ENCODE measurements at places on chromosomes 16 and 17. TPM values are rescaled to one million over a fixed set of nuclear protein-coding genes. Genes with fewer than 3 reads are reported as not detected.

The ITGAD gene
- not detected for total RNA-seq

The KRT33A gene
- not detected for total RNA-seq

The OR1F1 gene
- not detected for total RNA-seq

The ABCC12 gene
- total RNA-seq: not detected

The HIC1 gene
- total RNA-seq: 18.0 TPM

The ZNF469 gene
- total RNA-seq: 0.56 TPM

The CHST4 gene
- total RNA-seq: 0.67 TPM

The CPPED1 gene
- total RNA-seq: 5.9 TPM

The ITGAX gene
- 0.78 TPM for total RNA-seq

The SOX8 gene
- 1.0 TPM for total RNA-seq

The NEUROD2 gene
- total RNA-seq: not detected

GRCh38 chr16:77589071-77589765 lies 133.1 kb upstream of the NUDT7 start:
- H3K36me3 ChIP-seq: no peaks in the 10 kb centered on the region
- no peak for DNase-seq
- no peak overlapping the region for H3K27ac ChIP-seq
- no peaks in the 10 kb centered on the region for H3K27me3 ChIP-seq
- no peaks in the 10 kb centered on the region for H3K4me1 ChIP-seq

GRCh38 chr17:70169709-70170597 lies 621 bp downstream of the KCNJ2 start:
- H3K4me1 ChIP-seq: peaks cover 12% of the 10 kb centered on the region
- H3K36me3 ChIP-seq: peaks cover under 1% of the 10 kb centered on the region
- no peak for DNase-seq
- H3K27me3 ChIP-seq: no peaks in the 10 kb centered on the region
- H3K27ac ChIP-seq: peak overlapping the region; percentile 87

- H3K27me3 ChIP-seq: no peaks in the 10 kb centered on the region
- DNase-seq: no peak
- H3K4me1 ChIP-seq: no peaks in the 10 kb centered on the region
- H3K4me3 ChIP-seq: no peak overlapping the region
- H3K36me3 ChIP-seq: no peaks in the 10 kb centered on the region
Observed at GRCh38 chr17:50818921-50819657, 16.3 kb upstream of the WFIKKN2 start.

DNA sequence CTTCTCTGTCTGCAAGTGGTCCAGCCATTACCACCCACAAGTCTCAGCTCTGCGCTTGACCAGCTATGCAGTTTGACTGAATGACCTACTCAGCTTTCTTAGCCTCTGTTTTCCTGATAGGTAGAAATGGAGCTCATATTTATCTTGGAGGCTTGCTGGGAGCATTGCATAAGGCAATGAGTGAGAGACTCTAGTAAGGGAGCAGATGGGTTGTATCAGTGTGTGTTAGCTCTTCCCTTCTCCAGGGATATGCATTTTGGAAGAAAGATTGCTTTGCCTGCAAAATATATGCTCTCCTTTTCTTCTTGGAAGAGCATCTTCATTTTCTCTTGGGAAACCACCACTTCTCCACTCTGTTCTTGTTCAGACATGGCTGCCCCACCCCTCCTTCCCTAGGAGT lies 26.1 kb downstream of the DHRS7C start:
- DNase-seq: no peak
- no peak overlapping the region for H3K27ac ChIP-seq
- no peak overlapping the region for H3K4me3 ChIP-seq

DNA sequence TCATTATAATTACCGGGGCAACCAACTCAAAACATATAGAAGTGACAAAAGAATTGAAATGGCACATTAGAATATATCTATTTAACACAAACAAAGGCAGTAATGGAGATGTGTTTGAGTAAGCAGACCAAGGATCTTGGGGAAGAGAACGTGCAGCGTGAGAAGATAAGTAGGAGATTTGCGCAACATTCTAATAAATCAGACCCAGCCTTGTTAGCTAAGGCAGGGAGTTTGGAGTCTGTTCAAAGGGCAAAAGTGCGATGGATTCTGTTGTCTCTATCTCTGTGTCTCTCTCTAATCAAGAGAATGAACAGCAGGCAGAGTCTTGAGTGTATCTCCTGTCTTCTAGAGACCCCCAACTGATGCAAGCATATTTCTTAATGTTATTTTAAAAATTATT lies 55.0 kb upstream of the FA2H start:
- no peak overlapping the region for H3K27ac ChIP-seq
- no peak for DNase-seq
- H3K36me3 ChIP-seq: no peaks in the 10 kb centered on the region
- no peaks in the 10 kb centered on the region for H3K27me3 ChIP-seq
- H3K4me1 ChIP-seq: no peaks in the 10 kb centered on the region

DNA sequence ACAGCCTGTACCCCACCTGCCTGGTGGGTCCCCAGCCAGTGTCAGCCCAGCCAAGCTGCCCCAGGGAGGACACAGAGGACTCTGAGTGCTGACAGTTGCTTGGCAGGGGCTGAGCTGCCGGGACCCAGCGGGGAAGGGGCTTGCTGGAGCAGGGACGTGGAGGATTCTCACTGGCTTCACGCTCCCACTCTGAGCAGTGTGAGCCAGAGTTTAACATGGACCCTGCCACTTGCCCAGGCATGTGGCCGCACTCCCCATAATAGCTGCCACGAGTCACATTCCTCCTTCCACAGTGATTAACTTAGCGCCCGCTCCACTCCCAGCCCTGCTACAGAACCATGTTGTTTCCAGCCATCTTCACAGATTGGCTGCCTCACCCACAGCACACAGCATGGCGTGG lies 31.2 kb downstream of the SREBF1 start:
- no peaks in the 10 kb centered on the region for H3K27me3 ChIP-seq
- peaks cover 15% of the 10 kb centered on the region for H3K36me3 ChIP-seq
- peak overlapping the region; percentile 83 for H3K27ac ChIP-seq
- DNase-seq: no peak

- no peaks in the 10 kb centered on the region for H3K27me3 ChIP-seq
- H3K4me3 ChIP-seq: no peak overlapping the region
- no peak overlapping the region for H3K27ac ChIP-seq
- peaks cover 5% of the 10 kb centered on the region for H3K4me1 ChIP-seq
- no peak for DNase-seq
Observed at GRCh38 chr16:86530251-86531190, 20.2 kb downstream of the FOXF1 start.

GRCh38 chr16:4262303-4262835 lies 10.5 kb downstream of the TFAP4 start:
- no peak overlapping the region for H3K4me3 ChIP-seq
- peaks cover 25% of the 10 kb centered on the region for H3K4me1 ChIP-seq
- no peak overlapping the region for H3K27ac ChIP-seq
- no peaks in the 10 kb centered on the region for H3K27me3 ChIP-seq

- H3K27ac ChIP-seq: no peak overlapping the region
- DNase-seq: no peak
- H3K36me3 ChIP-seq: no peaks in the 10 kb centered on the region
- H3K27me3 ChIP-seq: no peaks in the 10 kb centered on the region
- H3K4me1 ChIP-seq: no peaks in the 10 kb centered on the region
Observed at GRCh38 chr16:12793120-12793864, 10.4 kb downstream of the CPPED1 start.

DNA sequence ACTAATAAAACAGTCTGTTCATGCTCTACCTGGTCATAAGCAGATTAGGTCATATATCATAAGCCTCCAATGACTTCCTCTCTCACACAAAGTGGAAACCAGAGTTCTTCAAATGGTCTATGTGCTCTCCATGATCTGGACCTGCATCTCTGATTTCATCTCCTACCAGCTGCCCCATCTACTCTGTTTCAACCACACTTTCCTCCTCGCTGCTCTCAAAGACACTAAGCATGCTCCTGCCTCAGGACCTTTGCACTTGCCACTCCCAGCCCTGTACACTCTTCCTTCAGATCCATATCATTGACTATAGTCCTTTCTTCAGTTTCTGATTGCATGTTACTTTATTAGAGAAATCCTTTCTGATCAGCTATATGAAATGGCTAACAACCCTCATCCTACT lies 196.8 kb downstream of the PHKB start:
- no peak overlapping the region for H3K4me3 ChIP-seq
- no peak overlapping the region for H3K27ac ChIP-seq
- peaks cover 32% of the 10 kb centered on the region for H3K36me3 ChIP-seq
- H3K27me3 ChIP-seq: no peaks in the 10 kb centered on the region
- no peak for DNase-seq

GRCh38 chr17:8953156-8953885 lies 12.2 kb downstream of the PIK3R5 start:
- no peak overlapping the region for H3K4me3 ChIP-seq
- no peaks in the 10 kb centered on the region for H3K36me3 ChIP-seq
- H3K27ac ChIP-seq: peak overlapping the region; percentile 16
- no peaks in the 10 kb centered on the region for H3K27me3 ChIP-seq
- no peaks in the 10 kb centered on the region for H3K4me1 ChIP-seq

- no peaks in the 10 kb centered on the region for H3K27me3 ChIP-seq
- no peak overlapping the region for H3K4me3 ChIP-seq
- no peak overlapping the region for H3K27ac ChIP-seq
- H3K36me3 ChIP-seq: no peaks in the 10 kb centered on the region
- DNase-seq: no peak
- no peaks in the 10 kb centered on the region for H3K4me1 ChIP-seq
Observed at GRCh38 chr17:83119987-83120864, 40.8 kb downstream of the METRNL start.

GRCh38 chr17:44776628-44777393 lies 18.0 kb downstream of the ADAM11 start:
- no peaks in the 10 kb centered on the region for H3K4me1 ChIP-seq
- no peak overlapping the region for H3K4me3 ChIP-seq
- H3K36me3 ChIP-seq: no peaks in the 10 kb centered on the region
- H3K27me3 ChIP-seq: no peaks in the 10 kb centered on the region

DNA sequence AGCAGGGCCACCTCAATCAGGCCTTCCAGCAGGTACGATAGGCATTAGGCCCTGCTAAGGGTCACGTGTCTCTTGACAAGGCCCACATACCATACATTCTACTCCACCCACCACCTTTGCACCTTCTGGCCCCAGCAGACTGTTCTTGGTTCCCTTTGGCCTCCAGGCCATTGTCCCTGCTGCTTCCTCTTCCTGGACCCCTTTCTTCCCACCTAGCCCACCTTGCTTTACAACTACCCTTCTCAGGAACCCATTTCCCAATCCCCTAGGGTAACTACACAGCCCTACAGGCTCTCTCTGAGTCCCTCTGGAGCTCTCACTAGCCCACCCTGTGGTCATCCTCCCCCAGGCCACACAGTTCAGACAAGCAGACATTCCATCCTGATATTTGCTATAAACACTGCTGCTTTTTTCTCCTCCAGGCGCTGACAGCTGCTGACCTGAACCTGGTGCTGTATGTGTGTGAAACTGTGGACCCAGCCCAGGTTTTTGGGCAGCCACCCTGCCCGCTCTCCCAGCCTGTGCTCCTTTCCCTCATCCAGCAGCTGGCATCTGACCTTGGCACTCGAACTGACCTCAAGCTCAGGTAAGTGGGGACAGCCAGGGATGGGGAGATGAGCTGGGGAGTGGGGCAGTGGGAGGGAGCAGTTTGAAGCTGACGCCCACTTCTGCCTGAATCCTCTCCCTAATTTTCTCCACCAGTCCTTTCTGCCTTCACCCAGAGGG lies 1.4 kb upstream of the NRN1L start:
- no peak overlapping the region for H3K4me3 ChIP-seq
- DNase-seq: no peak
- H3K36me3 ChIP-seq: peaks cover 59% of the 10 kb centered on the region
- H3K4me1 ChIP-seq: peaks cover 37% of the 10 kb centered on the region
- H3K27me3 ChIP-seq: no peaks in the 10 kb centered on the region
- H3K27ac ChIP-seq: peak overlapping the region; percentile 68

DNA sequence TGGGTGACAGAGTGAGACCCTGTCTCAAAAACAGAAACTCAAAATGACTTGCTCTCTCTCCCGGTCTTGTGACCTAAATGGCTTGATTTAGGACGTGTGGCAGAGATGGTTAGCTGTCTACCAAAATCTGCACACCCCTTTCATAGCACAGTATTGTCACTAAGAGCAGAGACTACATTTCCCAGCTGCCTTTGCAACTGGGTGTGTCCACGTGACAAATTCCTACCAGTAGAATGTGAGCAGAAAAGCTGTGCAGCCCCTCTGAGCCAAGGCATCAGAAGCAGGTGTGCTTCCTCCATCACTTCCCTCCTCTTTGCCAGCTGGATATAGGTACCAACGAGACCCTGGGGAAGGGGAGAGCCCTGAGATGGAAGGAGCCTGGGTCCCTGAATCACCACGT lies 25.5 kb downstream of the GPR142 start:
- no peaks in the 10 kb centered on the region for H3K36me3 ChIP-seq
- no peak for DNase-seq

DNA sequence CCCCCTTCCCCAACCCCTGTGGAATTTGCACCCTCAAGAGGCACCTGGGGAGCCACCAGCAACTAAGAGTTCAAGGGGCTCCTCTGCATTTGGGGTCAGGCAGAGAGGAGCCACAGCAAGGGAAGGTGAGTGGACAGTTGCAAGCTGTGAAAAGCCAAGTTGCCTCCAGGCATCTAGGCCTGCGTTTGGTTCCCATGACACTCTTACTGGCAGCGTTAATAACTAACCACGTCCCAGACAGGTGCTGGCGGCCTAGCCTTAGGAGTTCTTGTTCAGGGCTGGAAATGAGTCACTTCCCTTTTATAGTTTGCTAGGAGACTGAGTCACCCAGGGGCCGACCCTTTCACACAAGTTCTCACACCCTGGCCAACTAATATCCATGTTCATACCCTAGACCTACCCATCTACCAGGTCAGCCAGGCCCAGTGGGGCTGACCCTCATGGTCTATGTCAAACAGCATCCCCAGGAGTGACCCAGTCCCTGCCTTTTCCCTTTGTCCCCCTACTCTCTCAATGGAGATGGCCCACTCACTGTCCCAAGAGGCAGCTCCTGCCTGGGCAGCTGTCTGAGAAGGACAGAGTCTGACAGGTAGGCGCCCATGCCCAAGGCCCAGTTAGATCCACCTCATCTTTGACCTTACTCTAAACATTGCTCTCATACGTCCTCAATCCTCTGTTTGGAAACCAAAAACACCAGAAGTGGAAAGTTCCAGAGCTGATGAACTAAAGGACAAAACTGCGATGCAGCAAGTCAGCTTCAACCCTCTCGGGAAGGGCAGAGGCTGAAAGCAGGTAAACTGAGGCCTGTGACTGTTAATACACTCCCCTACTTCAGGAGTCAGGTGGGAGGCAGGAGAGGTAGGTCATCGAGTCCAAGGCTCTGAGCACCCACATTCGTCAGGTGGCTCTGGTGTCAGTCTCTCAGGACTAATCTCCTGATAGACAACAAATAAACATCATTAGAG lies 300.6 kb downstream of the SOX9 start:
- H3K27me3 ChIP-seq: no peaks in the 10 kb centered on the region
- no peaks in the 10 kb centered on the region for H3K36me3 ChIP-seq
- H3K4me3 ChIP-seq: no peak overlapping the region
- peak; percentile 60 for DNase-seq

GRCh38 chr16:57091975-57092785 lies at the start of gene CPNE2:
Gene CPNE2 (plus strand): TSS chr16:57092583. CDS start chr16:57110743, 18,160 bp downstream.
- peak within 1 kb of the TSS; percentile 81 for H3K4me3 ChIP-seq
- no peaks in the 10 kb centered on the region for H3K36me3 ChIP-seq
- no peaks in the 10 kb centered on the region for H3K27me3 ChIP-seq
